ENCODE measurements at places on chromosomes 7 and 10.

- no peak for DNase-seq
These were observed 206.3 kb upstream of the FZD8 start for GRCh38 chr10:35848412-35848811.

- DNase-seq, result peak; percentile 0
These were observed 241.5 kb upstream of the PTER start for GRCh38 chr10:16195178-16195769.

DNA sequence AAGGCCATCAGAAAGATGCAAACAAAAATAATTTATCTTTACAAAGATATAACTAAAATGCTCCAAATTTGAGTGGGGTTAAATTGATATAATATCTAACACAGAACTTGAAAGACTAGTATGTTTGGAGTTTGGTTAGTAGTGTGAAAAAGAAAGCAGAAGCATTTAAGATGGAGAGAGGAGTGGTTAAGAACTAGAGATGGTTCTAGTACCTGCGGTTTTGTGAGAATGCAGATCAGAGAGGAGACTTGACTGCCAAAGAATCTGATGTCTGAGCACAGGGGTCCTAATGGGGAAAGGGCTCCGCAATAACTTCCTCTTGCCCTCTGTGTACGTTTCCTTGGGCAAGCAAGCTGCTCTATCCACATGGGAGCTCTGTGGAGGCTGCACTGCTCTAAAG, 506.8 kb upstream of the COBL start:
- DNase-seq, result no peak

DNA sequence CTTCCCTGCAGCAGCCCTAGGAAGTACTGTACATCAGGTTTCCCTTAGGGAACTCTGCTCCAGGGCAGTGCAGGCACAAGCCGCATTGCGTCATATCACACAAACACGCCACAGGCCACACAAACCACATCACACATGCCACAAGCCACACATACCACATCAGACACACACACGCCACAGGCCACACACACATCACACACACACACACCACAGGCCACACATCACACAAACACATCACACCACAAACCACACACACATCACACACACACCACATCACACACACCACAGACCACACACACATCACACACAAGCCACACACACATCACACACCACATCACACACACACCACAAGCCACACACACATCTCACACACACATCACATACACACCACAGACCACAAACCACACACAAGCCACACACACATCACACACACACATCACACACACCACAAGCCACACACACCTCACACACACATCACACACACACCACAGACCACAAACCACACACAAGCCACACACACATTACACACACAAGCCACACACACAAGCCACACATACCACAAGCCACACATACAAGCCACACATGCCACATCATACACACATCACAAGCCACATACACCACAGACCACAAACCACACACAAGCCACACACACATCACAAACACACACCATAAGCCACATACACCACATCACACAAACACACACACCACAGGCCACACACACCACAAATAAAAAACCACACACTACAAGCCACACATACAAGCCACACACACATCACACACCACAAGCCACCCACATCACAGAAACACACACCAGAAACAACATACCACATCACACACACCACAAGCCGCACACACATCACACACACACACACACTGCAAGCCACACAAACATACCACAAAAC, 53.4 kb downstream of the TMEM209 start:
- DNase-seq, result peak; percentile 65

- no peak for DNase-seq
These were observed 706.8 kb upstream of the POT1 start for GRCh38 chr7:125636320-125636962.

GRCh38 chr7:110607050-110607857, 483.7 kb upstream of the LRRN3 start:
- DNase-seq, result no peak

DNA sequence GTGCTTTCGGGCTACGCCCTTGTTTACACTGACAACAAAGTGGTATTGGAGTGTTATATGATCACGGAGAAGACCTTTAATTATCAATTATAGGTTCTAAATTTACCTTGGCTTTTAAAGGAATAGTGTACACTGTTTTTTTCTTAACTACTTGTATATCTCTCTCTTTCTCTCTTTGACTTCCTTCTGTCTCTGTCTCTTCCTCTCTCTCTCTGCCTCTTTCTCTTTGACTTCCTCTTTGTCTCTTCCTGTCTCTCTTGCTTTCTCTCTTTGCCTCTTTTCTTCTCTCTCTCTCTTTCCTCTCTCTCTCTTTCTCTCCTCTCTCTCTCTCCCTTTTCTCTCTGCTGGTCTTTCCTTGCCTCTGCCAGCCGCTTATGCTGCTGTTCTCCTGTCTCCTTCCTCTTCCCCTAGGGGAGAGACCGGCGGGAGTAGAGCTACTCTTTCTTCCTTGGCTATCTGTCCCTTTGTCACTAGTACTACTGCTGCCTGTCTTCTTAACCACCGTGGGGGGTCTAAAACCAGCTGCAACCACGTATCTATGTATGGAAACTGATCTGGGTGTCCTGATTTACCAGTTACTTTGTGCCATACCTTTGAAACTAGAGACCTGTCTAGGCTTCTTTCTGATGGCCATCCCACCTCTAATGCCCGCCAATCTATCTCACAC, 36.9 kb upstream of the GSDME start:
- no peak for DNase-seq

GRCh38 chr7:138890499-138891445, 90.4 kb downstream of the KIAA1549 start:
- DNase-seq, result no peak

DNA sequence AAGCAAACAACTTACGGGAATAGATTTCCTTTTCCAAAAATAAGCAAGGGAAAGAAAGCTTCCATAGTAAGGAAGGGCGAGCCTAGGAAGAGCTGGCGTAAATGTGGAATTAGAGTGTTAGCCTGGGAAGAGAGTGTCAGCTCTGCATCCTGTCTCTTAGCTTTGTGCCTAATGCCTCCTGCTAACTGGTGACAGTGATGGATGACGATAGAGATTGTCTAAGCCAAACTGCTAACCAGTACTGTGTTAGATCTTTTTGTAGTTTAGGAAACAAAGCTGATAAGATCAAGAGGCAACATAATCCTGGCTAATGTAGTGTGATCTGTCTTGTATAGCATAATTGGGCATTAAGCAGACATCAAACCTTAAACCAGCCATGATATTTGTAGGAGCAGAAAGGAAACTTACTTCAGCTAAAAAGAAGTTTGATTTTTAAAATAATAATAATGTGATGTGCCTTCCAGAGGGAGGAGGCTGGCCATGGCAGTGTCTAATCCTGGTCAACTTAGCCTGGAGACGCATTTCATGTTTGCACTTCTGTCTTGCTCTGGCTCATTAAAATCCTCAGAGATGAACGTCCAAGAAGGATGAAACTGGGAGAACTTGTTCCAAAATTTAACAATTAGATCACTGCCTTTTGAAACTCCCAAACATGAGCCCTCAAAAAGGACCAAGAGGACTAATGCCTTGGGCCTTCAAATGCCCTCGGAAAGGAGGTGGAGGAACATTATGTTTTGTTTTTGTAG, 85.1 kb downstream of the FAM204A start:
- DNase-seq, result no peak

GRCh38 chr7:139739863-139740597, 37.8 kb downstream of the HIPK2 start:
- no peak for DNase-seq

- no peak for DNase-seq
These were observed 1047.4 kb upstream of the LRRN3 start for GRCh38 chr7:110043519-110043918.

GRCh38 chr10:4159173-4159572, 374.2 kb upstream of the KLF6 start:
- DNase-seq, result no peak

GRCh38 chr7:70616211-70616610, 515.7 kb upstream of the GALNT17 start:
- DNase-seq, result no peak

DNA sequence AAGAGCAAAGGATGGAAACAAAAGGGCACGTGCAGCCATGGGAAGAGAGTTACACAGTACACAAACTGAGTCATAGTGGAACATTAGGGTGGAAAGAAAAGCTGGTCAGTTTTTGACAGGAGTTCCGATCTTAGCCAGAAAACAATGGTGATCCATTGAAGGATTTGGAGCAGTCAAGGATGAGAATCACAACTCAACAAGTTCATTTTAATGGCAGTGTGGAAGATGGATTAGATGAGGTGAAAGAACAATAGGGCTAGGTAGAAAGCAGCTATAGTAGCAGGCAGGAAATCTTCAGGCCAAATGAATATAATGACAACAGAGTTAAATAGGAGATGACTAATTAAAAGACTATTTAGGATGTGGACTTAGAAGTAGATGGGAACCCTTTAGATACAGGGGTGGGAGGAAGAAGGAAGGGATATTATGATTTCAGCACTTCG, 136.3 kb downstream of the DOCK4 start:
- no peak for DNase-seq

DNA sequence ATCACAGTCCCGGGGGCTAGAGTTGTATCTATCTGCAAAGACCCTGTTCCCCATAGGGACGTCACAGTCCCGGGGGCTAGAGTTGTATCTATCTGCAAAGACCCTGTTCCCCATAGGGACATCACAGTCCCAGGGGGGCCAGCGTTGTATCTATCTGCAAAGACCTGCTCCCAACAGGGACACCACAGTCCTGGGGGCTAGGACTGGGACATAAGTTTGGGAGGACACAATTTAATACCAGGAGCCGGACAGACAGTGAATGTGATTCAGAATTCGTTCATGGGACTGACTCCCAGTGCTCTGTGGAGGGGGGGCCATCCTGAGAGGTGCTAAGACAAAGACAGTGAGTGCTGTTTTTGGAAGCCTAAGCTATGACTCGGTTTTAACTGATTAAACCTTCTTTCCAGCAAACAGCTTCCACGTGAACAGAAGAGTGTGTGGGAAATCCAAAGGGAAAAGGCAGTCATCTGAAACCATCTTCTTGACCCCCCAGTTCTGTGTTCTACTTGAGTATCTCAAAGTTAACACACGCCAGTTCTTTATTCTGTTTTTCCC, 153.0 kb downstream of the DIP2C start:
- no peak for DNase-seq

DNA sequence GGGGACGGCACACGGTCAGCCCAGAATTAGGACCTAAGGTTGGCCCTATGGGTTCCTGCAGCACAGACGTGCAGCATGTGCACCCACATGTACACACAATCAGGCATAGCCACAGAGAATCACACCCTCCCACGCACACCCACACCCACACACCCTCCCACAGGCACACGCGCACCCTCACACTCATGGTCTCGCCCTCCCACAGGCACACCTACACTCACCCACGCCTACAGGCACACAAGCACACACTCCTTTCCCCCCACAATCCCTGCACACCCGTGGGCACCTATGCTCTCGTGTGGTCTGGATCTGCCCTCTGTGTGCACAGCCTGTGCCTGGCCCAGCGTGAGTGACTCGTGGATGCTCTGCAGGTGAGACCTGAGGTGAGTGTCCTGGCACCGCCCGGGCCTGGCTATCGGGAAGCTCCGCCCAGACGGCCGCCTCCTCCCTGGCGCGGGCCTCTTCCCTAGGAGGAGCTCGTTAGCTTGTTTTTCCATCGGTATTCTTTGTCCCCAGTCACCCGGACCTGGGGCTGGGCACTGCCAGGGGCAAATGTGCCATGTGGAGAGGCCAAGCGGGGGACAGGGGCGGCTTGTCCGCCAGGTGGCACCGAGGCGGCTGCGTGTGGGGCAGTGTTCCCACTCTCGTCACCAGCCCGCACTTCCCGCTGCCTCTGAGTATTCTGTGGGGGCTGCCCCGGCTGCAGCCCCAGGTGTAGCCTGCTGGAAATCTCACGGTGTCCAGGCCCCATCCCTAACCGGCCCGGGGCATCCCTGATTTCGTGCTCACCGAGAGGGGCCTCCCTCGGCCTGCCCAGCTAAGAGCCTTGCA, 110.2 kb upstream of the FAM20C start:
- DNase-seq, result no peak

GRCh38 chr7:128045766-128046165, 14.5 kb upstream of the LRRC4 start:
- no peak for DNase-seq

- DNase-seq, result no peak
These were observed 41.4 kb downstream of the PWWP2B start for GRCh38 chr10:132438091-132439024.

- DNase-seq, result no peak
These were observed 74.0 kb upstream of the CCDC6 start for GRCh38 chr10:59980356-59980755.

- peak; percentile 6 for DNase-seq
These were observed at the start of gene VWA2 for GRCh38 chr10:114239117-114239993. Gene VWA2, plus strand, starts transcription at chr10:114239254. Its CDS starts 9,460 bp downstream, at chr10:114248714.

- DNase-seq, result no peak
These were observed 82.6 kb upstream of the ASAH2 start for GRCh38 chr10:50333872-50334271.

DNA sequence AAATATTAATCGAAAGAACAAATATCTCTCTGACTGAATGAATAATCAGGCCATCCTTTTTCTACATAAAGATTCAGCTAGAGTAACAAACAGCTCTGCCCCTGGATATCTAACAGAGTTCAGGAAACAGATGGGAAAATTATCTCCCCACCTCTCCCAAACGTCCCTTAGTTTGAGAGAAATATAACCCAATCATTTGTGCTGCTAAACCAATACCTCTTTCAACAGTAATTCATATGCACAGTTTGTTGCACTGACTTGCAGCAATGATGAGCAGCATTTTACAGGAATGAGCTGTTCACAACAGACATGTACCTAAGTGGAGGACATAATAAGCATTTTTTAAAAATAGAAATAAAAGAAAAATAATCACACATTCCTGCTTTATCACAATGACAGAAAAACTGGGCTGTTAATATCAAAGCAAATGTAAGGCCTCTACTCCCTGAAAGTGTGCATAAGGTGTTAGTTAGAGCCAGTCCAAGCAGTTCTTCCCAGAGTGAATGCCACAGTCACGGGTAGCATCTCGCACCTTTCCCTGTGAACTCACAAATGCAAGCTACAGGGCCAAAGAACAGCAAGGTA, 2.3 kb downstream of the CREB3L2 start:
- DNase-seq, result no peak

DNA sequence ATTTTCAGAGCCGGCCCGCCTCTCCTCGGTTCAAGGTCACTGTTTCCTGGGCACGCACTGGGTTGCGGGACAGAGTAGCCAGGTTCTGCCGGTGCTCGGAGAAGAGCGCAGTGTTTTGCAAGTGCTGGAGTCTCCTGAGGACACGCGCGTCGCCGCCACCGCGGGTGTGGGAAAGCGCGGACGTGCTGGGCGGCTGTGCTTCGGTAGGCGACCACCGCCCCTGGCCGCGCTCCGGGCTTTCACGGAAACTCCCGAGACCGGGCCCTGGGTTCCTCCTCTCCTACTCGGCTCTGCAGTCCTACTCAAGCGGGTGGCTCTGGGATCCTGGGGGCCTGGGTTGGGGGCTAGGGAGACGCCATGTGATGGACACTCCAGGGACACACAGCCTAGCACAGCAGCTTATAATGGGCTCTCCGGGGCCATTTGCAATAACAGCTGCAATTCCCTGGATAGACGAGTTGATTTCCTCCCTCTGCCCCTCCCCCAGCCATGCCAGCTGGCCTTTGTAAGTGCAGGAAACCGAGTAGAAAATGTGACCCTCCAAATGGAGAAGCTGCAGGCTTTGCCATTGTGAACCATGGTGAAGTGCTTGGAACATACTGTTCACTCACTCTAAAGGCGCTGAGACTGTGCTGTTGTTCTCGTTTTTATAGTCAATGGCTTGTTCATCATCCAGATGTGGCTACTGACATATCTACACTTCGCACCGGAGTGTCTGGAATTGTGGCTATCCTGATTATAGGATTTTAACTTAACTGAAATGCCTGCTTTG, 2.1 kb downstream of the FRAT1 start:
- peak; percentile 12 for DNase-seq
